ENCODE measurements at places on chromosomes 7 and 10.

DNA sequence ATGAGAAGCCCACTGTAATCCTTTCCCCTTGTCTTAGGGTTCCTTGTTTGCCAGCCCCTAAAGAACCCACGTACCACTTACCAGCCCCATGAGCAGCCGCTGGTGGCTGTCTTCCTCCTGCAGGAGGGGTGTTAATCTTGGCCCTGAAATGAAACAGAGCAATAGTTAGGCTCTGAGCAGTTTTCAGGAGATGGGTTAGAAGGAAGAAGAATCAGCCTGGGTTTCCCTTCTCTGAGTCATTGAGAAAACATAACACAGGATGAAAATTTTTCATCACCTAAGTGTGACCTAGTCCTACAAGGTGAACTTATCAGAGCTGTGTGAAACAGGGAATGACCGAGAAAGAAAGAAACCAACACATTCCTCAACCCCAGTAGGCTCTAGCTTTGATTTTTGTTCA lies 90.0 kb downstream of the GSAP start:
- DNase-seq: peak; percentile 46

GRCh38 chr7:55884321-55884720 lies 2.9 kb upstream of the ZNF713 start:
- DNase-seq: no peak

GRCh38 chr10:58064714-58065528 lies 202.8 kb downstream of the IPMK start:
- peak; percentile 61 for DNase-seq

GRCh38 chr10:69908124-69908523 lies 106.4 kb downstream of the COL13A1 start:
- DNase-seq: peak; percentile 54

GRCh38 chr7:7869036-7869435 lies 99.6 kb upstream of the GLCCI1 start:
- no peak for DNase-seq

DNA sequence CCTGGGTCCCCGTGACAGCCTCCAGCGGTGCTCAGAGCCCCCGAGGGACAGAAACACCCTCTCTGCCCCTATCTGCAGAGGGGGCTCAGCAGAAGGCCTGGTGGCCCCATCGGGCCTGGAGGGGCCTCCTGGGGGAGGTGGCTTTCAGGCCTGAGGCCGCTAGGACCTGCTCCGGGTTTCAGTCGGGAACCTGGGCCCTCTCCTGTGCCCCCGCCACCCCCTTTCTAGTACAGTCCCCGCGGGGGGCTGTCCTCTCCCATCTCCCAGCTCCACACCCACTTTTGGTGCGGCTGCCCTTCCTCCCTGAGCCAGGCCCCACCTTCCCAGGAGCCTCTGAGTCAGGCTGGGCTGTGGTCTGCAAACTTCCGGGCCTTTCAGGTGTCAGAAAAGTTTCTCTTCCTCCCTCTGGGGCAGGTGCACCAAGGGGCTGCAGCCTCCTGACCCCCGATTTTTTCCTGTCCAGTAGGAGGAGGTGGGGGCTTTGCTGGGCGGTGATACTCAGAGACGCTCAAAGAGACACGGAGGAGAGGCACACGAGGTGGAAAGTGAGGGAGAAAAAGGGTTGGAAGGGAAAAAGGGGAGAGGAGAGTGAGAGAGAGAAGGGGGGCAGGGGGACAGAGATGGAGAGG lies 692 bp downstream of the CARD11 start:
- no peak for DNase-seq

DNA sequence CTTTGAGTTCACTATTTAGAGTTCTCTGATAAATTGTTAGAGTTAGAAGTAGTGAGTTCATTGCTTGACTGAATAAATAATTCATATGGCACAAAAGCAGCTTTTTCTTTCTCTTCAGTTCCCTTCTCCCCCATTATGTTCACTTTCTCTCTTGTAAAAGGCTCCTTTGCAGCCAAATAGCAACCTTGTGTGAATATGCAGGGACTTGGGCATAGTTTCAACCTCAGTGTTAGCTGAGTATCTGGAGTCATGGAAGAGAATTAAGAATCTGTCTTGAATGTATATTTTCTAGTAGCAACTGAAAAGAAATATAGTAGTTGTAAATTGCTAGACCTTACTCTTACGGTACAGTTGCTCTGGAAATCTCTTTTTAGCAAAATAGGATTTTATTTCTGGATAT lies 31.9 kb downstream of the ZEB1 start:
- no peak for DNase-seq

DNA sequence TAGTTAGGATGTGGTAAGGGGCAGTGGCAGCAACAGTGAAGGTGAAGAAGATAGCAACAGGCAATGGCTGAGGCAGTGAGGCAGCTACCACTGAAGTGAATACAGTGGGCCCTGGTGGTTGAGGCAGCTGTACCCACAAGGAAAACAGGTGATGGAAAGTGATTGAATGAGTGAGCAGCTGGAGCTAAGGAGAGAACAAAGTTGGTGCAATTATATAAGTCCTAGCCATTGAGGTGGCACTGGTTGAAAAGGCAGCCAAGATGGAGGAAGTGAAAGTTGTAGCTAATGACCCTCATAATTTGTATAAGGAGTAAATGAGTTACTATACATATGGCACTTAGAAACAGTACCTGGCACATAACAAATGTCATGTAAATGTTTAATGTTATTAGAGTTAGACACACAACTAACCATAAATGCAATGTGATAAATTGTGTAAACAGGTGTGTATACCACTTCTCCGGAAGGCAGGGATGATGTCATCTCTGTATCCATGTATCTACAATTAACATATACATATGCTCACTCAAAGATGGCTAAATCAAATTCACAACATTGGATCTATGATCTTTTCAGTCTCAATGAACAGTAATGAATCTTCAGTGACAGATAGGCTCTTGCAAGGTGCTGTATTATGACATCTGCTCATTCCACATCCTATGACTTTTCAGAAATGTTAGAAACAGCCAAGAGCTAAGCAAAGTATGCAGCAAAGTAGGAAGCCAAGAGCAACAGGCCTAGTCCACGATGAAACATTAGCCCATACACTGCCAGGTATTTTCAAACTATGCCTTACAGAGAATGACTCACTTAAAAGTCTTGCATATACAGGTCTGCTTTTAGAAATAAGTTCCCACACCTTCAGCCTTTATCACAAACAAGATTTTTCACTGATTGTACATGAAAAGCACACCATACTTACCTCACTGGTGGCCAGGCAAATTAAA lies 10.7 kb downstream of the XPNPEP1 start:
- peak; percentile 56 for DNase-seq

DNA sequence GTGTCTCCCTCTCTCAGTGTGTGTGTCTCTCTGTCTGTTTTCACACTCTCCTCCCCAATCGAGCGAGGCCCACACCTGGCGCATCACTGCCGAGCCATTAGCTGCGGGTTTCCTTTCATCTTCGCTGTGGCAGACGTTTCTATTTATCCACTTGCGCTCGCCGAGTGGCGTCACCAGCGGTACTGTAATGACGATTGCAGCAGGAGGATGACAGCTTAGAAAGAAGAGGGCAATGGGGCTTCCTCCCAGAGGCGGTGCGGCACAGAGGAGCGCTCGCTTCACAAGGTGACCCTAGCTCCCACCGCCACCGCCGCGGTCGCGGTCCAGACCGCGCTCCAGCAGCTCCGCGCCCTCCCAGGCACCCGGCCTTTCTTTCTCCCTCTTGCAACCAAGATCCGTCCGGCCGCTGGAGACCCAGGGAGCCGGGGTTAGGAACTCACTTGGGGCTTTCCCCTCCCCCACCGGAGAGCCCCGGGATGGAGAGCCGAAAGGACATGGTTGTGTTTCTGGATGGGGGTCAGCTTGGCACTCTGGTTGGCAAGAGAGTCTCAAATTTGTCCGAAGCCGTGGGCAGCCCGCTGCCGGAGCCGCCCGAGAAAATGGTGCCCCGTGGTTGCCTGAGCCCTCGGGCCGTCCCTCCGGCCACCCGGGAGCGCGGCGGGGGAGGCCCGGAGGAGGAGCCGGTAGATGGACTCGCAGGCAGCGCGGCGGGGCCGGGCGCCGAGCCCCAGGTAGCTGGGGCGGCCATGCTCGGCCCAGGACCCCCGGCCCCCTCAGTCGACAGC lies at the start of gene EVX1:
TSS of gene EVX1 (plus strand) at position 248 of the 785 bp plus-strand sequence. CDS start at position 477, 229 bp downstream.
- DNase-seq: peak; percentile 21

- peak; percentile 45 for DNase-seq
Measured at GRCh38 chr7:27200761-27201579, 1.1 kb upstream of the HOXA13 start.

DNA sequence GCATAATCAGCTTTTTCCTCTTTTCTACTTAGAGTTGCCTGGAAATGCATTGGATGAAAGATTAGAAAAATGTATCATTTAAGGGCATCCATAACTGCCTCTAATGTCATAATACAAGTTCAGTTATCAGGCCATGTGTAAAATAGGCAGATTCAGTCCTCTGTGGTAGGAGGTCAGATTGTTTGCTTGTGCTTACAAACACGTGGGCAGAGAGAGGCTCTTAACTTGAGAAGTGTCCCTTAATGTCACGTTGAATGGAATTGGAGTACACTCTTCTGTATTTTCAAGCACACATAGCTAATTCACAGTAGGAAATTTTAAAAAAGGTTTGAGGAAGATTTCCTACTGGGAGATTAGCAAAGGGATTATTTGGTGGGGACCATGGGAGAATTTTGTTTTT lies 359.8 kb upstream of the MTPN start:
- DNase-seq: no peak

DNA sequence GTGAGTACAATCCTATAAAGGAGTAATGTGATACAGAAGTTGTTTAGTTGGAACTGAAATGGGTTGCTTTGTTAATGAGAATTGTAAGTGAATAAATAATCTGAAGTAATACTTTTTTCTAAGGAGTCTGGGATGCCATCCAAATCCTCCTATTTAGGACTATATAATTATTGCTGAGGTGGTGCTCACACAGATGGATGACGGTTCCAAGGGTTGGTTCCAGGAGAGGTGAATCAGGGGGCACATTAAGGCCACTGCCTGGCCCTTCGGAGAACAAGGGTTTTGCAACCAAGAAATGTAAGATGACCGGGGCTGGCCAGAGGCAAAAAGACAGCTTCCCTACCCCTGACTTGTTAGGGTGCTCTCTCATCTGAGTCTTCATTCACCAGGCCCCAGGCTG lies 352.7 kb downstream of the PHTF2 start:
- DNase-seq: peak; percentile 95

DNA sequence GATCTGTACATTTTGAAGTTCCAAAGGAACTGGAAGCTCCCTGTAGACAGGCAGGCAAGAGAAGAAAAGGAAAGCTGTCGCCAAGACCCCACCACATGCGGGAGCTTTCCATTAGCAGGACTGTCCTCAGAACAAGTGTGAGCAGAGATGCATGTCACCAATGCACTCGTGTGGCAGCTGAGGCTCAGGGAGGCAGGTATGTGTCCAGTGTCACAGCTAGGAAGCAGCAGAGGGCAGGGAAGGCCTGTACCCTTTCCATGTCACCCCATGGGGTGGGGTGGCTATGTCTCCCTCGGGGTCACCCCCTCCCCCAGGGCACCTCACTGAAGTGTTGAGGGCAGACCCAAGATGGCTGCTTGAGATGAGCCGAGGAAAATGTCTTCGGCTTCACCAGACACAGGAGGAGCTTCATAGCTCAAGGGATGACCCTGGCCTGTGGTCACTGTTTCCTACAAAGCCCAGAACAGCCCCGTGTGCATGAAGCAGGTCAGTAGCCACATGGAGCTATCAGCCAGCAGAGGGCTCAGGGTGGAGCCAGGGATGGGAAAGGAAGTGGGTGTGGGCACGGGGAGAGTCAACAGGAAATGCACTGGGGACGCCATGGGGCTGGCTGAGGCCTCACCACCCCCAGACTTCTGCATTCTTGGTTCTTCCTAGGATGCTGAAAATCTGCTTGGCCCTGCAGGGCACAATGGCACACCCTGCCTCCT lies 96.6 kb downstream of the FAM53B start:
- peak; percentile 66 for DNase-seq

- DNase-seq: peak; percentile 36
Measured at GRCh38 chr7:91212582-91212981, 51.7 kb upstream of the FZD1 start.

GRCh38 chr7:148566736-148567135 lies 23.8 kb upstream of the C7orf33 start:
- DNase-seq: no peak

GRCh38 chr10:96440361-96441292 lies 73.1 kb downstream of the TLL2 start:
- DNase-seq: no peak

- no peak for DNase-seq
Measured at GRCh38 chr10:132192076-132192975, 5.6 kb downstream of the DPYSL4 start.

- DNase-seq: no peak
Measured at GRCh38 chr7:146861701-146862100, 745.1 kb downstream of the CNTNAP2 start.

GRCh38 chr10:49356944-49357343 lies 38.9 kb downstream of the DRGX start:
- DNase-seq: no peak

GRCh38 chr7:42953994-42954393 lies 21.8 kb downstream of the MRPL32 start:
- DNase-seq: no peak

DNA sequence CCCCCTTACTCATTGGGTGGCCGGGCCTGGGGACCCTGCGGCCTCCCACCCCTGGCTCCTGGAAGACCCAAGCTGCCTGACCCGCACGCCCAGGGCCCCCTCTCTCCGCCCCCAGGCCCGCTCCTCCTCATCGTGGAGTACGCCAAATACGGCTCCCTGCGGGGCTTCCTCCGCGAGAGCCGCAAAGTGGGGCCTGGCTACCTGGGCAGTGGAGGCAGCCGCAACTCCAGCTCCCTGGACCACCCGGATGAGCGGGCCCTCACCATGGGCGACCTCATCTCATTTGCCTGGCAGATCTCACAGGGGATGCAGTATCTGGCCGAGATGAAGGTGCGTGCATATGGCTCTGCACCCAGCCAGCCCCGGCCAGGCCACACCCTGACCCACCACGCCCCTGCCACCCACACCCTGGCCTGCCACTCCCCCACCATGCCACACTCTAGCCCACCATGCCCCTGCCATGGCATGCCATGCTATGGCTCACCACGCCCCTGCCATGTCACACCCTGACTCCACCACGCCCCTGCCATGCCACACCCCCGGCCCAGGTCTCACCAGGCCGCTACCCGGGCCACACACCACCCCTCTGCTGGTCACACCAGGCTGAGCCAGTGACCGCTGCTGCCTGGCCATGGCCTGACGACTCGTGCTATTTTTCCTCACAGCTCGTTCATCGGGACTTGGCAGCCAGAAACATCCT lies 18.7 kb upstream of the CSGALNACT2 start:
- no peak for DNase-seq

GRCh38 chr10:132876131-132876860 lies 66.1 kb downstream of the CFAP46 start:
- DNase-seq: no peak

DNA sequence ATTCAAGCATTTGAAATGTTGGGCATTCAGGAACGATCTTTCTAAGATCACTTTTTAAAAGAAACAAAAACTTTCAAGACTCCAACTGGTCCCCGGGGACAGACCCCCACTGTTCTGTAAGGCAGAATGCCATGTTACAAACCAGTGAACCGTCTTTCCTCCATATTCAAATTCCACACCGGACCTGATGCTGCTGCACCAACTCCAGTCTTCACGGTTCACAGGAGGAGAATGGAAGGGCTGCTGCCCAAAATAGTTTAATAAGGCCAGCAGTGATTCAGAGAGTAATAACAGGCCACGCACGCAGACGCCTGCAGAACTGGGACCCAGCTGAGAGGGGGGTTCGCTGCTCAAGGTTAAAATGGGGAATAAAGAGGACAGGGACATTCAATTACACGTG lies 47.2 kb downstream of the OSBPL3 start:
- no peak for DNase-seq
